Left lobe of liver (tissue), 2 donors: ENCODE measurements at places on chromosomes 7 and 10.
A peak's percentile ranks its signal among the peaks of the same experiment; 100 is the strongest.

DNA sequence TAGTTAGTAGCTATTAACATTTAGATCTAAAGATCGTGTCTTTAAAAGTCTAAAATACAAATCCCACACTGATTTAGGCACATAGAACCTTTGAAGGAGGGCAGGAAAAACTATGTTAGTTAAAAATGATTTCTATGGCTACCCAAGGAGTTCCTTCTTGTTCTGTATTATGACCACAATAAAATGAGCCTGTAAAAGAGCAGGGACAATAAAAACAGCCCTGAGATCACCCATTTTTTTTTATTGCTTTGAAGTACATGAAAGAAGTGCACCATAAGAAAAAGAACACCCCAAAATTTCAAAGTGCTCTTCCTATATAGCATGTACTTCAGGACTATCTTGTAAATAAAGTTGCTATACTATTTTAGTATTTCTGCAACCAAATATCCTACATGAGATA is 29.8 kb downstream of the RTKN2 start:
- no peak for DNase-seq

GRCh38 chr10:108052981-108053380 is 888.5 kb upstream of the SORCS1 start:
- no peak for DNase-seq

DNA sequence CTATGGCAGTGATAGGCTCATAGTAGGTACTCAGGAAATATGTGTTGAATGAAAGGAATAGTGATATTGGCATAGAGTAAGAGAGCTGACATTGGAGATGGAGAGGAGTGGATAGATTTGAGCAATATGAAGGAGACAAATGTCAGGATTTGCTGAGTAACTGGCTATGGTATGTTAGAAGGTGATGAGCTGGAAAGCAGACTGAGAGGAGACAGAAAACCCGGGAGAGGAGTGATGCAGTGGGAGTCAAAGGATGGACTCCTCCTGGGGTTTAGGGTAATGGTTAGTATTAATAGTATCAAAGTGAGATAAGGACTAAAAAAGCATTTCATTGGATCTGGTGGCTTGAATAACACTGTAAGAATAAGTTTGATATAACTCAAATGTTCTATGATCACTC is 64.8 kb downstream of the CD36 start:
- DNase-seq, result no peak

- no peak for DNase-seq
These were observed 38.6 kb downstream of the MTPN start for GRCh38 chr7:135938563-135938962.

- no peak for DNase-seq
These were observed 183.2 kb downstream of the PRPF18 start for GRCh38 chr10:13769946-13770345.

GRCh38 chr10:115844591-115844990 is 428.4 kb downstream of the GFRA1 start:
- DNase-seq, result no peak

GRCh38 chr7:69467826-69468225 is 130.4 kb upstream of the AUTS2 start:
- DNase-seq, result no peak

GRCh38 chr7:134293002-134293740 is 23.6 kb downstream of the SLC35B4 start:
- DNase-seq, result peak; percentile 63
